Chondrocyte (in vitro differentiated cells): ENCODE measurements at places on chromosomes 2 and 18. TPM values are rescaled to one million over a fixed set of nuclear protein-coding genes. Genes with fewer than 3 reads are reported as not detected.

COBLL1 gene
- total RNA-seq = 37.9 to 43.7 TPM (median 40.2 TPM) in 3 replicates

IL1F10 gene
- not detected in 3 replicates for total RNA-seq

C2orf66 gene
- total RNA-seq = 0.89 TPM in 1 of 3 replicates, not detected in the others

RGPD4 gene
- 0.08 to 0.12 TPM (median 0.10 TPM) in 3 replicates for total RNA-seq

SPOPL gene
- total RNA-seq = 9.9 to 16.2 TPM (median 14.7 TPM) in 3 replicates

SFXN5 gene
- total RNA-seq = 10.6 to 18.1 TPM (median 13.5 TPM) in 3 replicates

SLC8A1 gene
- total RNA-seq = 50.4 to 53.7 TPM (median 52.7 TPM) in 3 replicates

PID1 gene
- 0.95 to 1.8 TPM (median 1.8 TPM) in 3 replicates for total RNA-seq

IMPA2 gene
- total RNA-seq = 10.8 to 25.1 TPM (median 10.9 TPM) in 3 replicates

DYNAP gene
- not detected in 3 replicates for total RNA-seq

HOXD10 gene
- total RNA-seq = not detected in 3 replicates

ABCG8 gene
- total RNA-seq = not detected in 3 replicates

ST6GAL2 gene
- 144 to 319 TPM (median 144 TPM) in 3 replicates for total RNA-seq

BCL2 gene
- 4.2 to 8.6 TPM (median 8.4 TPM) in 3 replicates for total RNA-seq

IL1B gene
- total RNA-seq = not detected in 3 replicates

EVA1A gene
- total RNA-seq = 19.8 to 27.3 TPM (median 20.9 TPM) in 3 replicates

SCYGR4 gene
- not detected in 3 replicates for total RNA-seq

REG1B gene
- total RNA-seq = not detected in 3 replicates

PROKR1 gene
- total RNA-seq = not detected in 3 replicates

ALPG gene
- total RNA-seq = not detected in 3 replicates

OTX1 gene
- 0.10 to 0.53 TPM in 2 of 3 replicates, not detected in the other for total RNA-seq

OSBPL1A gene
- 27.7 to 37.5 TPM (median 33.3 TPM) in 3 replicates for total RNA-seq

CHRNG gene
- not detected in 3 replicates for total RNA-seq

GAL3ST2 gene
- 0.52 to 1.3 TPM in 2 of 3 replicates, not detected in the other for total RNA-seq

HOXD13 gene
- not detected in 3 replicates for total RNA-seq

ANKRD30BL gene
- not detected in 3 replicates for total RNA-seq

DIPK1C gene
- total RNA-seq = not detected in 3 replicates

VAMP5 gene
- total RNA-seq = 1.8 to 2.4 TPM in 2 of 3 replicates, not detected in the other

NEURL3 gene
- not detected in 3 replicates for total RNA-seq

SPC25 gene
- total RNA-seq = 2.8 to 5.2 TPM (median 4.1 TPM) in 3 replicates

OTOF gene
- total RNA-seq = not detected in 3 replicates

NBAS gene
- 42.6 to 66.5 TPM (median 47.6 TPM) in 3 replicates for total RNA-seq

ANKRD30B gene
- total RNA-seq = not detected in 3 replicates

REEP1 gene
- total RNA-seq = 2.4 to 3.1 TPM (median 2.6 TPM) in 3 replicates

MYL1 gene
- total RNA-seq = not detected in 3 replicates

GAREM1 gene
- total RNA-seq = 6.2 to 7.7 TPM (median 6.3 TPM) in 3 replicates

CLEC4F gene
- total RNA-seq = not detected in 3 replicates

LRP2 gene
- not detected in 3 replicates for total RNA-seq

PIEZO2 gene
- 115 to 147 TPM (median 142 TPM) in 3 replicates for total RNA-seq

SLC19A3 gene
- 0.52 to 0.56 TPM in 2 of 3 replicates, not detected in the other for total RNA-seq
